ENCODE measurements at places on chromosomes 2 and 18.

- no peak for DNase-seq
Observed at GRCh38 chr18:63986885-63987284, 17.0 kb downstream of the SERPINB8 start.

GRCh38 chr2:82985572-82986197 is 1473.4 kb downstream of the SUCLG1 start:
- no peak for DNase-seq

DNA sequence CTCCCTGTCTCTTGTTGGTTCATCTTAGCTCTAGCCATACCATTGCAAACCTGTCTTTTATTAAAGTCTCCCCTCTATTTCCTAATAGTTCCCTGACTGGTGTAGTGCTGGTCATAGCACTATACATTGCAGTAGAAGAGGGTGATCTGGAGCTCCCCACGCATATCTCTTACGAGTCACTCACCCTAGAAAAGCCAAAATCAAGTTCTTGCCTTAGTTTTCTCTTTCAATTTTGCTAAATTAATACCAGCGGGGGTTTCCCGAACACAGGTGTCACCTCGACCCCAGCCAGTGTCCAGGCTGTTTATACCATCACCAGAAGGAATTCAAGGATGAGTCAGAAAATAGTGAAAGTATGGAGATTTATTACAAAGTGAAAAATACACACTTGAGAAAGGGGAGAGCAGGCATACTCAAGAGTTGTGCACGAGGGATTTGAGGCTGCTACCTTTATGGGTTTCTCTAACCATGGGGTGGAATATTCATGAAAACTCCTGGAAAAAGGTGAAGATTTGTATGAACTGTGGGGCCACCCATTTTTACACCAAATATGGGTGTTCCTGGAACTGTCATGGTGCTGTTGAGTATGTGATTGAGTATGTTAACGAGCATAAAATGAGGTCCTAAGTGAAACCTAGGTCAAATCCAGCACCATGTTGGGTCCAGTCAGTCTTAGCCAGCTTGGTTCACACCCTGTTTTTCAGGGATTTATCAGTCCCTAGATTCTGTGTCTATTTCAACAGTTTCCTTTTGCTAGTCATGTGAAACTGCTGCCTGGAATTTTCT is 20.2 kb downstream of the PROKR1 start:
- no peak for DNase-seq

- DNase-seq, result no peak
Observed at GRCh38 chr2:96353032-96353561, 17.5 kb downstream of the NCAPH start.

- DNase-seq, result no peak
Observed at GRCh38 chr2:10169581-10169980, 47.0 kb downstream of the RRM2 start.

DNA sequence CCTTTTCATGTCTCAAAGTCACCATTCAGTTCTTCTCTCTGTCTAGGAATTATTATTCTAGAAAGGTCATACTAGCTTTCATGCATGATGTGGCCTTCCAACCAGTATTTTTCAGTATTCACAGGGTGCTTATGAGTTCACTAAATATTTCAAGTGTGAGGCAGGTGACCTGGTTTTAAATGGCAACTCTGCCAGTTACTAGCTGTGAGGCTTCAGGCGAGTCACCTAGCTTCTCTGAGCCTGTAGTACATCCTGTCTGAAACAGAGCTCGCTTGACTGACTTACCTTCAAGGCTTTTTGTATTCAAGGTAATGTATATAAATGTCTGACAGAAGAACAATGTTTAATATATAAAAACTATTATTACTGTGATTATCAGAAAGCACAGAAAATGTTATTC is 19.4 kb upstream of the ACVR1 start:
- DNase-seq, result no peak

- DNase-seq, result no peak
Observed at GRCh38 chr2:11889101-11889850, 142.8 kb downstream of the LPIN1 start.

DNA sequence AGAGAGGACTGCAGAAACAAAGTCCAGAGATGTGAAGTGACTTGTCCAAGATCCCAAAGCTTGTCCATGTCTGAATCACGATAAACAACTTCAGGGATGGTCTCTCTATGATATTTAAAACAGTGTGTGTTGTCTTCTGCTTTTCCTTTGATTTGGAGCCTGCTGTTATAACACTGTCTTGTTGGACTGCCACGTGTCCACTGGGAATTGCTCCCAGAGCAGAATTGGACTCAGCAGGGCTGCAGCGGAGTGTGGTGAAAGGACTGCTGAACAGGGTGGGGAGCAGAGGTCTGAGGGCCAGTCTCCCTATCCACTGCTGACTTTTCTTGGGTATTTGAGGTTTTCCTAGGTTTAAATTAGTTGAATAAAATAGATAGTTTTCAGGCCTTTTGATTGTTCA is 68.3 kb downstream of the IL1R2 start:
- no peak for DNase-seq

DNA sequence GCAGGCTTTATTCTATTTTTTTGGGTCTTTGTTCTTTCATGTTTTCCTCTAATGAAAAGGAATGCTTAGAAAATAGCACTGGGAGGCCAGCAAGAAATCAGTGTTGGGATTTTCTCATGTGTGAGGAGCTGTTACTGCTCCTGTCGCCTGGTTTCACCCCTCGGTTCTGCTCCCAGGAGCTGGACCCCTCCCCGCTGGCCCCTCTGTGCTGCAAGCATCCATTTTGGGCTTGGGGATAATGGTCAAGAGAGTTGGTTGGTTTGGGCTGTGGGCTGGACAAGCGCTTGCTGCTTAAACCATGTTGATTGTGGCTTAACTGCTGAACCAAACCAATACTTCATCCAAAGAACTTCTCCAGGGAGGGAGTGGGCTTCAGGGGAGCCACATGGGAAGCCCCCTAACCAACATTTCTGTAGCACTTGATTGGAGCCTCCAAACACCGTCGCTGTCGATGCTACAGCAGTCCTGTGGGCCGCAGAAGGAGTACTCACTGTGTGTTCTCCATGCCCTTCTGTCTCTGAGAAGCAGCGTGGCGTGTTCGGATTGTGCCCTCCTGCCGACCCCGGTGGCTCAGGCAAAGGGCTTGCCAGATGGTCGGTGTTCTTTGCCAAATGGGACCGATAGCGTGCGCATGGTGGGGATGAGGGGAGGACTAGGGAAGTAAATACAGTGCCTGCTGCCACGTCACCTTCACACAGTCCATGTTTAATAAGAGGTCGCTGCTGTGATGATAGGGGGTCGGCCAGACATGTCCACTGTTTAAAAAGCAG is 40.0 kb downstream of the AGAP1 start:
- DNase-seq, result no peak

DNA sequence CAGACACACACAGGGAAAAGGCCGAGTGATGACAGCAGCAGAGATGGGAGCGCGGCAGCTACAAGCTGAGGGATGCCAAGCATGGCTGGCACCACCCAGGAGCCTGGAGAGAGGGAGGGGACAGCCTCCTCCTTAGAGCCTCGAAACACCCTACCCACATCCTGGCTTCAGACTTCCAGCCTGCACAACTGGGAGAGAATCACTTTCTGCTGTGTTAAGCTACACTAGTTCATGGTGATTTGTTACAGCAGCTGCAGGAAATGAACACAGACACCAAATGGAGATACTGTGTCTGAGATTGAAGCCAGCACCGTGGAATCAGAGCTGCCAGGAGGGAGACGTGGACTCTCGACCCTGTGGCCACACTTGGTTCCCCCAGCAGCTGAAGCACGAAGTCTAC is 27.5 kb upstream of the FOSL2 start:
- no peak for DNase-seq

- DNase-seq, result peak; percentile 73
Observed at GRCh38 chr2:10493634-10494281, 45.6 kb upstream of the ODC1 start.

GRCh38 chr2:11738589-11739436 is 7.6 kb upstream of the LPIN1 start:
- DNase-seq, result no peak

DNA sequence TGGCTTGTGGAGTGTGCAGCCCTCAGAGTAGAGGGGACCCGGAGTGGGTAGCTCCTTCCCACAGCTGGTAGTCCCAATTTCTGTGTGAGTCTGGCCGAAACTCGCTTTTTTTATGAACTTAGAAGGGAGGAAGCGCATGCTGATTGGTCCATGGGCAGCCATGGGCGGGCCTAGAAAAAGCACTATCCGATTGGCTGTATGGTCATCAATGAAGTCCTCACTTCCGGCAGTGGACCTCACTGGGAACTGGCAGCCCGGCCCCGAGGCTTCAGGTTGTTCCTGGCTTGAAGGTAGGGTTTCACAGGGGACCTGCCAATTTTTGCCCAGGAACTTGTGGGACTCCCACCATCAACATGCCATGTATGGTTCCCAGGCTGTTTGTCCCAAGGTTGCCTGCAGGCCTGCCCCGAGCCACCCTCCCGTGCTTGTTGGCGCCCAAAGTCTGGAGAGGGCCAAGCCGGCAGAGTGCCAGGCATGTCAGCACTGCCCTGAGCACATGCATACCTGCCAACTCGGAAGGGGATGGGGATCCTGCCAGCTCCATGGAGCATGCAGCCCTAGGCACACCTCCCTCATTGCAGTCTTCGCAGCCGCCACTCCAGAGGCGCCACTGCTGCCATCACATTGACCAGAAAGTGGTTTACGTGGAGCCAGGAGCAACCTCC is 98.5 kb downstream of the ATP9B start:
- DNase-seq, result no peak

DNA sequence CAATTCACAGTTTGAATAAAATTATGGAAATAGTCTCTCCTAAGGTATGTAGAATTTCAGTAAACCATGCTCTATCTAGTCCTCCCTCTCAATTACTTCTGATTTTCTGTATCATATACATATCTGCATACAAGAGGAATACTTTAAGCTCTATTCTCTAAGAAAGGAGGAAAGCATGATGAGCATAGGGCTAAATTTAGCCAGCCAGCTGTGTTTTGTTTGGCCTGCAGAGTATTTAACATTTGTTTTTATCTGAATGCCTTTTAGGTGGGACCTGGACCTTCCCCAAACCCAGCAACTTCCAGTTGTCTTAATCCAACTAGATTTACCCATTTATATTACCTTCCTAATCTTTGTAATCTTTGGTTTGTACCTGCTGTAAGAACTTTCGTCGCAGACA is 42.2 kb upstream of the FAM117B start:
- DNase-seq, result no peak

- no peak for DNase-seq
Observed at GRCh38 chr2:230170532-230170931, 49.3 kb downstream of the SP110 start.

GRCh38 chr2:73268830-73269685 is 15.2 kb downstream of the FBXO41 start:
- DNase-seq, result peak; percentile 91

DNA sequence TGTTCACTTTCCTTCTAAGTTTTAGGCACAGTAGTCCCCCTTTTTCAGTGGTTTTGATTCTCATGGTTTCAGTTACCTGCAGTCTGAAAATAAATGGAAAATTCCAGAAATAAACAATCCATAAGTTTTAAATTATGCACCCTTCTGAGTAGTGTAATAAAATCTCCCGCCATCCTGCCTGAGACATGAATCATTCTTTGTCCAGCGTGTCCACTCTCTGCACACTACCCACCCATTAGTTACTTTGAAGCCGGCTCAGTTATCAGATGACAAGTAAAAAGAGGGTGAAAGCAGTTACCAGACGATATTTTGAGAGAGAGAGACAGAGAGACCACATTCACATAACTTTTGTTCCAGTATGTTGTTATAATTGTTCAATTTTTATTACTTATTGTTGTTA is 400.5 kb downstream of the TMX3 start:
- no peak for DNase-seq

DNA sequence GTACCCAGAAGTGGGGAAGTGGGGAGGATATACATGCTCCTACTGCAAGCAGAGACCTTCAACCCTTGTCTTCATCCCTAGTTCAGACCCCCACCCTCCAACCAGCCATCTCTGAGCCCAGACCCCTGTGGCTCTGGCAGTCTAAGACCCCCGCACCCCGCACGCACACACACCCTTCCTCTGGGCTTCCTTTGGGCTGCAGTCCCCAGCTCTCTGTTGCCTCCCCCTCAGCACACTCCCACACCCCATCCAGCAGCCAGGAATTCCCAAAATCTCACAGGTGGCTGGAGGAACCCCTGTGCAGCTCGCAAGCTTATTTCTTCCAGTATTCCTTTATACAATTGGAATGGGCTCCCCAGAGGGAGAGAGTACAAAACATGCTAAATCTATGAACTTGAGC is 13.9 kb upstream of the GYPC start:
- DNase-seq, result no peak

- DNase-seq, result no peak
Observed at GRCh38 chr2:171807119-171807518, 86.9 kb downstream of the SLC25A12 start.

DNA sequence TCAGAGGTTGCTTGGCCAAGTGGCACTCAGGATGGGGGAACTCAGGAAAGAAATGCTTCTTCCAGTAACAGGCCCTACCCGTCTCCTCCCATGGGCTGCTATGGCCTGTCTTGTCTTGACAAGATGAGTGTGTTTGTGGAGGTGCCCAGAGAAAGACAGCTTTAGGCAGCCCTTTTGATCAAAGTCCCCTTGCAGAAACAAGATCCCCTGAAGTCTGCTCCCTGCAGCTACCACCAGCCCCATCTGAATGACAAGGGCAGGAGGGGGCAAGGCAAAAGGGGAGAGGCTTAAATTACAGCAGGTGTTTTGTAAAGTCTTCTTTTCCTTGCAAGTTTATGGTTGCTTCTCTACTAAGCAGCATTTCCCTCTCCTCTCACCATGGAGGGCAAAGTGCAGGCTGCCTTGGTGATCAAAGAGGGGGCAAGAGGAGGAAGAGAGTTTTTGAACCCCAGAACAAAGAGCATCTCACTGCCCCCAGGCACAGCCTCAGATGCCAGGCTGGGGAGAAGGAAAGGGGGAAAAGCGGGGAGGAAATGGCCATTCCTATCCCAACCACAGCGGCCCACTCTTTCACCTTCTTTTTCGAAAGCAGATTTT is 6.7 kb downstream of the EVA1A start:
- DNase-seq, result no peak

DNA sequence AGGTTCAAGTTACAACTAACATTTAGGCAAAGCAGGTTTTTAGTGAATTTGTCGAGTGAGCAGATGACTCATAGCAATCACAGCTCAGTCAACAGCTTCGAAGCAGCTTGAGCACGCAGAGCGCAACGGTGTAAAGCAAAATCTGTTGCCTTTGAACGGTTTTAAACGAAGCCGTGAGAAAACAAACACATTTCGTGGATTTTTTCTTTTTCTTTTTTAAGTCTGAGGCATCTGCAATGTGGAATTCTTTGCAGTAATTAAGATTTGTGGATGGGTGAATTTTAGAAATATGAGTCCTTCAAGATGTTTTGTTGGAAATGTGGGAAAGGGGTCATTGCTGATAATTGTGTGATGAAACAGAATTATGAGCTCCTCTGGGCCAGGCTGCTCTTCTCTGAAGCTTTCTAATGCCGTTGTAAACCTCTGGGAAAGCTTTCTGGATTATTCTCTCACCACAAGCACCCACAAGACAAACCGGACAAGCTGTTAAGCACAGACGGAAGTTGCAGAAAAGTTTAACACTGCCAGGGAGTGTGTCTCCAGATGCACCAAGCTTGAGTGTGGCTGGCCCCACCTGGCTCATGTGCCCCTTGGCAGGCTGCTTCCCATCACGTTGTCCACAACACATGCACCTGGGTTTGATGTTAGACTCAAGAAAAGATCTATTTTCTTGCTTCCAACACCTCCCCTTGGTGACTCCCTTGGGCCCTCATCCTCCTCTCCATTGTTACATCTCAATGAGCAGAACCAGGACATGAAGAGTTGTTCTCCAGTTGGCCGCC is 224.7 kb downstream of the ACKR3 start:
- DNase-seq, result no peak

- DNase-seq, result no peak
Observed at GRCh38 chr18:48815581-48816324, 135.0 kb downstream of the SMAD7 start.
